ENCODE measurements at places on chromosomes 4 and X.

GRCh38 chr4:169988252-169988651 lies 37.9 kb downstream of the MFAP3L start:
- no peak for DNase-seq

- no peak for DNase-seq
Observed at GRCh38 chr4:108116423-108117168, 52.1 kb downstream of the LEF1 start.

DNA sequence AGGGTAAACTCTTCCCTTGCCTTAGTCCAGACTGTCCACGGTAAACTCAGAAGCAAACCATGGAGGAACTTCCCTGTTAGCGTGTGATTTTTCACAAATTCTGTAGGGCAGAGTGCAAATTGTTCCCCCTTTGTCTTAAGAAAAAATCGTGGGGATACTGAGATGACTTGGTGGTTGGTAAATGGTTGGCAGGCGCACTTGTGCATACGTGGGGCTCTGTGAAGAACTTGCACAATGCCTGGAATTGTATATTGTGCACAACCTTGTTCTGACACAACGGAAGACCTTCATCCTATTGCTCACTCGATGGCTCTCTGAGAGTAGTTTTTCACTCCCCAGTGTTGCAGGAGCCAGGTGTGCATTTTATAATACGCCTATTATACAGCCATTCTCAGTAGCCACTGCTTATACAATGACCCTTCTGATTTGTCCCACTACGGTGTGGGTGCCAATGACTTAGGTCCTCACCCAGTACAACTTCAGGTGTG lies 150.0 kb downstream of the SPRY1 start:
- DNase-seq, result no peak

GRCh38 chr4:123870216-123870876 lies 473.8 kb downstream of the SPRY1 start:
- no peak for DNase-seq

DNA sequence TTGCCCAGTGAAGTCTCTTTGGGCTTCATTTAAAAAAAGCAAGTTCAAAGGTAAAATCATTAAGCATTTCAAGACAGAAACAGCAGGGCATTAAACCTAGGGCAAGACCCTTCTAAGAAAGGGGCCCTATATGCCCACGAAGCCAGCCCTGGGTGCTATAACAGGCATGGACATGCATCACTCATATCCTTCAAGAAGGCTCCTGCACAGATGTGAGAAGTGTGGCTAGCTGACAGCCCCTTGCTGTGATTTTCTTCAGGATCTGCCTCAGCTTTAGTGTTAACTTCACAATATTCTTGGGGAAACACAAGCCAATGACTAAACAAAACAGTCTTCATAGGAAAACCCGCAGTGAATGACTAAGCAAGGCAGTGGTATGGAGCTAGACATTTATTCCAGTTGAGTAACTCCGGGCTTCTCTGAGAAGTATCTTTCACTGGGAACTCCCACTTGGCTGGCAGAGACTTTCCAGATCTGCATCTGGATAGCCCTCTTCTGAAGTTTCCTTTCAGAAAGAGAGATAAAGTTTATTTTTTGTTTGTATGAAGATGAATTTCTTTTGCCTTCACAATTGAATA lies 11.9 kb upstream of the MAOA start:
- no peak for DNase-seq

DNA sequence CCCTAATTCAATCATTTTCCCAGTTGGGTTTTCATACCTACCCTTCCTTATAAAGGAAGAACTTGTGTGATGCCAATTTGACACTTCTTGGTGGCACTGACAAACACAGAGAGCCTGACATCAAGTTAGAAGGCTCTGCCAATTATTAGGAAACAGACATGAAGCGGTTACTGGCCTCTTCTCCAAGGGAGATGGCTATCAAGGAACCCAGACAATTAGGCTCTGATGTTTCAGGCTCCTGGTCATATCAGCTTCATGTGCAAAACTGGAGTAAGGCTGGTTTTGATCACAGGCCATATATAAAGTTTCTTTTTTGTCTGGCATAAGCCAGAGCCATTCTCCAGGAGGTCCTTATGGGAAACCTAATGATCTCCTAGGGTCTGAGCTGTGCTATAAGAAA lies 428 bp downstream of the ARL13A start:
- DNase-seq, result no peak

- no peak for DNase-seq
Observed at GRCh38 chr4:125501568-125501967, 186.8 kb downstream of the FAT4 start.

- DNase-seq, result no peak
Observed at GRCh38 chrX:4932790-4933189, 1219.3 kb upstream of the PRKX start.

- no peak for DNase-seq
Observed at GRCh38 chrX:65635378-65635777, 32.1 kb upstream of the MSN start.

Measured in stimulated activated CD8-positive, alpha-beta memory T cell treated with anti-CD3 and anti-CD28 coated beads, Interleukin-7, amount 100 ng/mL, for 48 hours (primary cell).